ENCODE measurements at places on chromosomes 7 and 10.

DNA sequence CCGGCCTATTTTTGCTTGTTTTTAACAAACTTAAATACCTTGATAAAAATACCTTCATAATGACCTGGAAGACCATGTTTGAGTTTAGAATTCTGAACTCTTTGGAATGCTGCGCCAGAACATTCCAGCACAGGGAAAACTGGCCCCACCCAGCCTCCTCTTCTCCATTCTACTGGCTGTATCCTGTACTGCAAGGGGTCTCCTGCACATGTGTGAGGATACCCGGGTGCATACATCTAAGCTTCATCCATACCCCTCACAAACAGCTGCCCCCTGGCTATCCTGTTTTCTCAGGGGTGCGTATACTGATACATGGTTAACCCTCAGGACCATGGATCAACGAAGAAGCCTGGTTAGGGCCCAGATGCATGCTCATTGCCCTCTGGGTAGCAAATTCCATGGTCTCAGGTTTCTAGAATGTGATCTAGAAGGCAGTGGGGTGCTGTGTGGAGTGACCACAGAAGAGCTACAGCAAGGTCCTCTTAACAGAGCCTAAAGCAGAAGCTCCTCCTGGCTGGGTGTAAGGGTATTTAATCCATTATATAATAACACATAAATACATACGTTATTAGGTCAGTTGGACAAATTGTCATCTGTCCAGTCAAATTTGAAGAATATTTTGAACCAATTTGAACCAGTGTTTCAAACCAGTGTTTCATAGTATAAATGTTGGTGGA, 26.1 kb downstream of the HACD1 start:
- no peak for DNase-seq

DNA sequence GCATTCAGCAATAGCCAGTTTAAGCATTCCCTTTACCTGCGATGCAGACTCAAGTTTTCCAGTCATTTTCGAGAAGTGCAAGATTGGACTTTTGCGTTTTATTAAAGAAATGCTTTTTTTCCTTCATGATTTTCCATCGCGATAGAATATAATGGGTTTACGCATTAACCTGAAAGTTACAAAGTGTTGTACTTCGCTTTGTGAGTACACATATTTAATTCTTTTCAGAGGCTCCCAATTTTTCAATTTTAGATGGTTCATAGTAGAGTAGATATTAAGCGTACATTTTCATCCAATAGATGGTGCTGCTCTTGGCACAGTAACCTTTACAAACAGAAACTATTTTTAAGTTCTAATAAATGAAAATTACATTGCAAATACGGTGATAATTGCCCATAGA, 1.3 kb downstream of the PTPRZ1 start:
- no peak for DNase-seq

DNA sequence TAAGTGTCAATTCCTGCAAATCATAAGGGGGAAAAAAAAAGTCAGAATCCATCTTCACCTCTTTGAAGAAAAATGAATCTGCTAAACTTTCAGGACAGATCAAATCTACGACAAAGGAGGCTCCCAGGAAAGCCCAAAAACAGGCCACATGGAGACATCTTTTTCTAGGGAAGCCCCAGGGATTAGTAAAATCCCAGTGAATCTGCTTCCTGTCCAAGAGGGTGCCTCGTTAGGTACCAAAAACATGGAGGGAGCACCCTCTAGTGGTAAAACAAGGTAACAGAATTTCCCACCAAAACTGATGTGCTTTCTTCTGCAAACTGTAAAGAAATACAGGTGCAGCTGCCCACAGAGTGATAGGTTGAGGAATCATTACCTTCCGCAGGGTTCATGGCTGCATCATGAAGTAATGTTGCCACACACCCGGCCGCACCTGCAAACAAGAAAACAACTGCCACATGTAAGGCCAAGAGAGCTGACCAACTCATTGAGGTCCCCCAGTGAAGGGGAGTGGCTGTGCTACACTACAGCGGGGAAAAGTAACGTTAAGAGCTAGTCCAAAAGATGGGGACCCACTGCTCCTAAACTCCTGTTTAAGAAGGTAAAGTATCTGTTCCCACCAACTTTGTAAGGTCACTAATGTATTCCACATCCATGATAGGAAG, 7.9 kb downstream of the SLC25A28 start:
- peak; percentile 3 for DNase-seq

DNA sequence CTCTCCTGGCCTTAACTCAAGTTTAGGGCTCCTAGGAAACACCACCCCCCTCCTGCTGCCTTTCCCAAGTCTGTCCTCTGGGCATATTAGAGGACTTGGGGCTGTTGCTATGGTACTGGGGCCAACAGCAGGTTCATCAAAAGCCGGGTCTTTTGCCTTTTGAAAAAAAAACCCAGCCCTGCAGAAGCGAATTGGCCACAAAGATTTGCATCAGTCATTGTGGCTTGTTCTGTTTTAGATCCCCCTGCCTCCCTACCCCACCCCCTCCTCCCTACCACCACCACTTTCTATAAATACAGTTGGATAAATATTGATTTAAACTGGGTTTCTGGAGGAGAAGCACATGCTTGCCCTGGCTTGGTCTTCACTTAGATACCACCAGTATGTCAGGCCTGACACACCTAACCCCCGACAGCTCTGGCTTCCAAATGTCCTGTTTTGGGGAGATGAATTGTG, 7.0 kb downstream of the MXI1 start:
- no peak for DNase-seq

- no peak for DNase-seq
These were observed 664.8 kb upstream of the SEMA3D start for GRCh38 chr7:85851571-85852193.

DNA sequence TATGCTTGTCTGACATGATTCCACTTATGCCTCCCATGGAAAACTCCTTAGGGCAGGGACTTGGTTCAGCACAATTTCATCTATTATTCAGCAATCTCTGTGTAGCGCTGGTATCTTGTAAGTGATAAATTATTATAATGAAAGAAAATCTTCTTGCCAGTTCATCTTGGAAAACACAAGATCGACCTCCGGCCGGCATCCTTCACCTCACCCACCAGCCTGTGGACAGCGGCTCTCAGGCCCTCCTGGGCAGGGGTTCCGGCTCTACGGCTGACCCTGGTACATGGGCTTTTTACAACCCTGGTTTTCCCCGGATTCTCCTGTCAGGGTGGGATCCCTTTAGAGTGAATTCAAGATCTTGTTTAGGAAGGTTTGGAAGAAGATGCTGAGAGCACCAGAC, 145.6 kb downstream of the ADARB2 start:
- no peak for DNase-seq

DNA sequence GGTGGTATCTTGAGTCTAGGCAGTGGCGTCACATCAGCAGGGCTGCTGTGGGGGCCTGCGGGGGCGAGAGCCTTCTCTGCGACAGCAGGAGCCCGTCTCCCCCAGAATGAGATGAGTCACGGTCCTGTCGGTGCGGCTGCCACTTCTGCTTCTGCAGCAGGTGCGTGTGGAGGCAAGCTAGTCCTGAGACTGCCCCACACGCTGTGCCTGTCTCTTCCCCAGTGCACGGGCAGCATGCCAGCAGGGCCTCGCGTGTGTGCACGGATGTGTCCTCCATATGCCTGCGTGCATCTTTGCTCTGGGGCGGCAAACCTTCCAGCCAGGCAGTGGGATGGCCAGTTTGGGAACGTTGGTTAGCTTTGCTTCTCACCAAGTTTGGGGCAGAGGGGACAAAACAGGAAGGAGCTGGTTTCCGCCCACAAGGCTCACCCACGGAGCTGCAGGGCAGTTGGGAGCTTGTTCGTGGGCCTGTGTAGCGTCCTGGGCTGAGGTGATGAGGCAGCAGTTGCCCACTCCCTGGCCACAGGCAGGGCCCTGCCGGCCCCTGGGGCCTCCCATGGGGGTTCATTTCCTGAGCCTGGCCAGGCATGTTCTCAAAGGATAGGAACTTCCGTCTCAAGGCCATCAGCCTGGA, 60.8 kb upstream of the PPIF start:
- peak; percentile 81 for DNase-seq

DNA sequence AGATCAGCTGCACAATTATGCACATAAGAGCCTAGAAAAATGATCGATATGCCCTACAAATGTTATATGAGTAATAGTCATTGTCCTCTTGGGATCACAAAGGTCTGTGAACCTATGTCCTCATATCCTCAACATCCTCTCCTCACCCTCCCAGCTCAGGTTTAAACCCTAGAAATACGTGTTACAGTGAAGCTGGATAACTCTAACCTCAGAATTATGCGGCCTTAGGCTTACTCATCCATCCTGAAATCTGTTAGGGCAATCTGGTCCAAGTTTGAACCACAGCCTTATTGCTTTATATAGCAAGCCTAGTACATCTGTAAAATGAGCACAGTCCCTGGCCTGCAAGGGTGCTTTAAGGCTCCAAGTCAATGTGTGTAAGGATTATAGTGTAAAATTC, 84.2 kb upstream of the FRMD4A start:
- no peak for DNase-seq

DNA sequence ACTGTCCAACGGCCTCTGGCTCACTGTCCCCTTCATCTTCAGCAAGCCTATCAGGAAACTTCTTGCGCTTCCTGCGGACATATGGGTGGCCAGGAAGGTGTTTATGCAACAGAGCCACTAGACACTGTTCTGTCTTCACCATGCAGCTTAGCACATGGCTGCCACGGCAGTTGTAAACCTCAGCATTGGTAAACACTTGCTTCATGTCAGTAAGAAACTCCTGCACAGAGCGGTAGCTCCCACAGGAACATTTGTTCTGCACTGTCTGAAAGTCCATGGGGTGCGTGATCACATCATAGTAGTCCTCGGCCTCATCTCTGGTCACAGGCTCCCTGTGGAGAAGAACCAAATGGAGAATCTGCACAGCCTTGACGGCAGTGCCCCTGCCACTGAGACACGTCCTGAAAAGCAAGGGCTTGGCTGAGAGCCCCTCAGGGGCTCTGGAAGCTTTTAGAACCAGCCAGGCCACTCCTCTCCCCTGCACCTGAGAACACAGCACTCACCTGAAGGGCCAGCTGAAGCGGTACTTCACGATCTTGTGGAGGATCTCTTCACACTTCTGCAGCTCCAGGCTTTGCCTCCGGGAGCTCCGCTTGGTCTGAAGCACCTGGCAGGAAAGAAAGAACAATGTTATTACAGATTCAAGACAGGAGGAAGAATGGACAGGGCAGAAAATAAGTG, 8.8 kb downstream of the FZD9 start:
- DNase-seq = no peak

GRCh38 chr7:143299840-143300239, 11.7 kb downstream of the CASP2 start:
- peak; percentile 33 for DNase-seq

DNA sequence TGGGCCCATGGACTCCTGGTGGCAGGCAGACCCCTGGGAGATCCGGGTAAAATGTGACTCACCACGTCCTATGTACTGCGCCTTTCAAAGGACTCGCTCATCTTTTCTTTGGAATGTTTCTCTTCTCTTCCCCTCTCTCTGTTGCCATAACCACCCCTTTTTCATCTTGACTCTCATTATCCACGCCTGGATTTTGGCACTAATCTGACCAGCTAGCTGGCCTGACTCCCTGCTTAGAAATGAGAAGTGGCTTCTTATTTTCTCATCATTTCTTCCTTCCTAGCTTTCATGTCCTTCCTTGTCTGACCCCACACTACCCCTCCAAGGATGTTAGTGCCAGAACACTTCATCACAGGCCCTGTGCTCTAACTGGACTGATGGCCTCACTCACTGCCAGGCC, 98.0 kb upstream of the FAM171A1 start:
- DNase-seq = no peak

DNA sequence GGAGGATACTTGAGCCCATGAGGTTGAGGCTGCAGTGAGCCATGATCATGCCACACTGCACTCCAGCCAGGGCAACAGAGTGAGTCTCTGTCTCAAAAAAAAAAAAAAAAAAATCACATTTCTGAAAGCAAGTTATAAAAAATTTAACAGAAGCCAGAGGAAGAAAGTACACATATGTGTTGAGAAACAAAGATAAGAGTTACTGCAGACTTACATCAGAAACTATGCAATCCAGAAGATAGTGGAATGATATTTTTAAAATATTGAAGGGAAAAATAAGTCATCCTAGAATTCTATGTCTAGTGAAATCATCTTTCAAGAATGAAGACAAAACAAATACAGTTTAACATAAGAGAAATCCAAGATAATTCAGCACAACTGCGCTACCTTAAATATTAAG, 46.9 kb downstream of the ZNF518A start:
- no peak for DNase-seq

DNA sequence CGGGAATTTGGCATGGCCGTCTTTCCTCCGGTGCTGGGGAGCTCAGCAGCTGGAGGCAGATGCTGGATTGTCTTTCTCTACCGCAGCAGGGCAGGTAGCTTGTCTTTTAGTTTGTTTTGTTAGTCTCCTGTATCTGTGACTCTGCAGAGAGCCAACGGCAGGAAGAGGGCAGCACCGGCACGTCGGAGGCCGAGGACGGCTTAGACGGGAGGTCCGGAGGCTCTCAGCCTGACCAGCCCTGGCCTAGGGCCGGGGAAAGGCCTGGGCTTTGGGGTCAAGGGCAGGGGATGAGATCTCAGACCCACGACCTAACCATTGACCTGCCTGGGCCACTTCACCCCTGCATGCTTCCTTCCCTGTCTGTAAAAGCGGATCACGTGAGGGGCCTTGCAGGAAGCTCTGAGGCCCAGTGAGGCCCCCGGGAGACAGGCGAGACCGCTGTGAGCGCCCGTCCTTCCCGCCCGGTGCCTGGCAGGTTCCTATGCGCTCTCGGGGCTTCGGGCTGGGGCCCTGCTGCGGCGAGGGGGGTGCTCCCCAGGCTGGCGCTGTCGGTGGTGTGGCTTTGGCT, 72.7 kb downstream of the LHPP start:
- no peak for DNase-seq

DNA sequence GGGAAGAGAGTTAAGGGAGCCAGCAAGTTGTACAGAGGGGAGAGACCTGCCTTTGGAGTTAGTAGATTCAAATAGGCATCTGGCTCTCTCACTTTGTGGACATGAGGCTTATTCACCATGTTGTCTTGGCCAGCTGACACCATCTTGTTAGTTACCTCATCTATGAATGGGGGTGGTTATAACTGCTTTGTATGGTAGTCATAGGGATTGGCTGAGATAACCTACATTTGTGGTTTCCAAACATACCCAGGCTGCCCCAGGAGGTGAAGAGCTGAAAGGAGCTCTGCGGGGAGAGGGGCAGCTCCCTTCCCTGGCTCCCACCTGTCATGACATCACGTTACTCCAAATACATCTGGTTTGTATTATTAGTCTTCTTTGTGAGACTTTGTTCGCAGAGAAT, 393.3 kb upstream of the AUTS2 start:
- DNase-seq = no peak

GRCh38 chr10:96310321-96310669, 6.1 kb downstream of the DNTT start:
- no peak for DNase-seq

- DNase-seq = no peak
These were observed 100.1 kb downstream of the CACNB2 start for GRCh38 chr10:18240185-18240882.

DNA sequence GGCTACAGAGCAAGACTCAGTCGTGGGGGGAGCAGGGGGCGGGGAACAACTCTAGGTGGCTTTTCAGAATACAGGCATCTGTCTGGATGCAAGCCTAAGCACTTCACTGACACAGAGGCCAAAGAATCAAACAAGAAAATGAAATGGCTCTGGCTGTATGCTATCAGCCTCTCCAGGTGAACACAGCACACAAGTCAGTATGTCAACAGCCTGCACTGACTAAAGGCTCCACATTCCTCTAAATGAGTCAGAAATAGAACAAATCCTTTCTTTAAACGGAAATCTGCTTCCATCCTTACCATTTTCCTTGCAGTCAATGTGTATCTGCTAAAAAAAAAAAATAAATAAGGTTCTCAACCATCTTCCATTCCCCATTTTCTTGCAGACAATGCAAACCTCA, 88.3 kb downstream of the ARMH3 start:
- no peak for DNase-seq

Data from stimulated activated naive CD4-positive, alpha-beta T cell treated with Interleukin-2 at 50 U/mL for 16 hours (primary cell).